NCI-H1694 (cell line): ENCODE measurements at places on chromosomes 1 and 21.
A peak's percentile ranks its signal among the peaks of the same experiment; 100 is the strongest.

- no peak for DNase-seq
These were observed 65.5 kb downstream of the CASZ1 start for GRCh38 chr1:10730985-10731384.

GRCh38 chr1:225944951-225945350 lies 3.9 kb upstream of the LEFTY2 start:
- no peak for DNase-seq

DNA sequence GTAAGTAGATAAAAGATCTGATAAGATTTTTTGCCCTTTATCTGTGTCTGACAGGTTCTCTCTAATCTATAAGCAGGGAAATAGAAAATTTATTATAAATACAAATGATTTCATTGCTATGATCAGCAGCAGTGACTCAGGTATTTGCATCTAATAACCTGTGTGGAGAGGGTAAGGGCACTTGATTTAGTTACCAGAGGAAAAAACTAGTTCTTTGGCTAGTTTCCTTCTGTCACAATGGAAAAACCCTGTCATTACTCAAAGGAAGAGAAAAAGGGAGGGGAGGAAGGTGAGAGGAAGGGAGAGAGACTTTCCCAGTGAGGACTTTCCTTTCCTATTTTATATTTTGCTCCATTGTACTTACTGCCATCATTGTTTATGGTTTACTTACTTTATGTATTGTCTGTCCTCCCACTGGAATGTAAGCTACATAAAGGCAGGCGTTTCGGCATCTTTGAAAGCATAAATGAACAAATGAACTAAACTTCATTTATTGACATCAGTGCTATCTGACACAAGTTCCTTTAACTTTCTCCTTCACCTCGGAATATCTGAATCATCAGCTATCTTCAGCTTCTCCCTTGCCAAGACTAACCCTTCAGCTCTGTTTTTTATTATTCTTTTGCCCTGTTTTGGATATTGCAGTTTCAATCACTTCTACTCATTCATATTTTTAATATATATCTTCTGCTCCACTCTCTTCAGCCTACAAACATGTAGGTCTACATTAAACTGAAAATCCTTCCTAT lies 34.9 kb downstream of the WDR3 start:
- no peak for DNase-seq

DNA sequence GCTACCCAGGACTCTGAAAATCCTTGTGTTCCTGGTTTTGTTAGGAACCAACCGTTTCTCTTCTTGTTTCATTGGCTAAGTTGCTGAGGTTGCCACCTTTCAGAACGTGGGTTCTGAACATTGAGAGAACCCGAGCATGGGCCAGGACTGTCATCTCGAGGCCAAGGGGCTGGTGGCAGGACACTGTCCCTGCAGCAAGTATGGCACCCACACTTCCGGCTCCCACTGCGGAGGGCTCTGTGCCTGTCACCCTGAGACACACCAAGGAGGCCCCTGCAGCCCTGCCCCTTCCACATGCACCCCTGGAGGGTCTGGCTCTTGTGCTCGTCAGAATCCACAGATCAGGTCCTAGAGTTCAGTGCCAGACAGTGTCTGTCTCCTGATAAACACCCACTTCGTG lies 39.1 kb upstream of the LRRC3 start:
- no peak for DNase-seq

DNA sequence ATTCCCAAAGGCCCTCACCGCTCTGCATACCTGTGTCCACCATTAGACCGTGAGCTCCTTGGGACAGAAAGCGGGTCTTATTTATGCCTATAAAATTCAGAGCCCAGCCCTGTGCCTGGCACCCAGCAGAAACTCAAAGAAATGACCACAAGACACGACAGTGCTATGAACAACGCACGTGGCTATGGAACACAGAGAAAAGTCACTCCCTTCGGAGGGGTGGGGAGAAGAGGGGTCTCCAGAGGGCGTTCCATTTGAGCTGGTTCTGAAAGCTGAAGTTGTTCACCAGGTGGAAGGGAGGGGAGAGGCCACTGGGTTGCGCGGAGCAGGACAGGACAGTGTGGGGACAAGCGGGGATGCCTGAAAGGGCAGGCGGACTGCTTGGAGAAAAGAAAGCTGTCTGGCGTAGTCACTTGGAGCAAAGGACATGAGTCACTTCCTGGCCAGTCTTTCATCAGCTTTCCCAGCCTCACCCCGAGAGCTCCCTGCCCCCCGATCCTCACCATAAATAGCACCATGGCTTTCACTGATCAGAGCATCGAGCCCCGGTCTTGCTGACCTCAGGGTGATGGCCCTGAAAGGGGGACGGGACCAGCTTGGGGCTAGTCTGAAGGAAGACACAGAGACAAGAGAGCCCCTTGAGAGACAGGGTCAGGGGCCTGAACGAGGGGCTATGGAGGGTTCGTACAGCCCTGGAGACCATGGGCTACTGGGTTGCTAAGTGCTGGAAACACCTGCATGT lies 28.5 kb downstream of the ECE1 start:
- DNase-seq = no peak

DNA sequence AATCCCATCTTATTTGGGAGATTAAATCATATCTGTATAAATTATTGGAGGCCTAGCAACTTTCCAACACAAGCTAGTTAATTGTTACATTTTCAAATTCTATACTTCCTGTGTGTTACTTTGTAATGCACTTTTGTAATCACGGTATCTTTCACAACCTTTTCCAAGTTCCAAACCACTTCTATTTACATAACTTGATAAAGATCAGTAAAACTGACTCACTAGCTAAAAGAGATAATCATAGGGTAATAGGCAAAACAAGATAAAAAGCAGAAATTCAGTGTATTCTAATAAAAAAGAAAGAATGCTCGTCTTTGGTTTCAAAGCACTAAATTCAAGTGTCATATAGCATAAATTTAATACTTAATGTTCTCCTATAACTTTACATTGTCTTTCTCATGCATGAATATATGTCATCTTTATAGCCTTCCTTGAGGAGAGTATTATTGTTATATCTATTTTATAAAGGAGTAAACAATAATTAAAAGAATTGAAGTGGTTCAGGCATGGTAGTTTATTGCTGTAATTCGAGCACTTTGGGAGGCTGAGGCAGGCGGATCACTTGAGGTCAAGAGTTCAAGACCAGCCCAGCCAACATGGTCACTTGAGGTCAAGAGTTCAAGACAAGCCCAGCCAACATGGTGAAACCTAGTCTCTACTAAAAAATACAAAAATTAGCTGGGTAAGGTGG lies 66.4 kb downstream of the RGS13 start:
- no peak for DNase-seq

DNA sequence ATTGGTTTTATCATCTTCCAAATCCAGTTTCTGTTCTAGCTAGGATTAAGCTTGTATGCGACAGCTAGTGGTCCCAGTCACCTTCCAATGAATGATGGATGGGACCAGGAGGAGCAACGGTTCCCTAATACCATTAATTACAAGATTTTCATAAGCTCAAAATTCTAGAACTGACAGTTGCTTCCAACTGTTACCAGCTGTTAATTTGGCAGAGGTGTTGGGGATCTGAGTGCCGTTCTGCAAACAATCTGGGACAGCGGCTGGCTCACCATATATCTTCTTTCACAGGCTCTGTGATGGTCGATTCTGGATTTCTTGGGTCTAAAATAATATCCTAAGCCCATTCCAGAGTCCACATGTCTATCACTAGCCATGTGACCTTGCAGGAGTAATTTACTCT lies 34.5 kb upstream of the RALGPS2 start:
- peak; percentile 87 for DNase-seq

- DNase-seq = no peak
These were observed 3.4 kb downstream of the HCRTR1 start for GRCh38 chr1:31620631-31621497.
